ENCODE measurements at places on chromosomes 3 and 15. TPM values are rescaled to one million over a fixed set of nuclear protein-coding genes. Genes with fewer than 3 reads are reported as not detected.

The PLSCR2 gene
- not detected for total RNA-seq

- DNase-seq: no peak
- H3K36me3 ChIP-seq: no peaks in the 10 kb centered on the region
- peaks cover 2% of the 10 kb centered on the region for H3K4me1 ChIP-seq
- peaks cover 2% of the 10 kb centered on the region for H3K27me3 ChIP-seq
- peak overlapping the region; percentile 85 for H3K27ac ChIP-seq
- peak overlapping the region; percentile 89 for H3K4me3 ChIP-seq
Observed at GRCh38 chr3:53890726-53891475, 758 bp downstream of the SELENOK start.

GRCh38 chr3:55554634-55555425 lies 67.7 kb upstream of the WNT5A start:
- peak; percentile 36 for DNase-seq
- H3K4me3 ChIP-seq: peak overlapping the region; percentile 13
- no peak overlapping the region for H3K27ac ChIP-seq
- peaks cover 13% of the 10 kb centered on the region for H3K4me1 ChIP-seq
- no peaks in the 10 kb centered on the region for H3K36me3 ChIP-seq
- H3K27me3 ChIP-seq: no peaks in the 10 kb centered on the region

The CALML4 gene
- 12.5 TPM for total RNA-seq

The HCLS1 gene
- 0.86 TPM for total RNA-seq

The XCR1 gene
- total RNA-seq: not detected

The CCR8 gene
- not detected for total RNA-seq

The FETUB gene
- not detected for total RNA-seq

DNA sequence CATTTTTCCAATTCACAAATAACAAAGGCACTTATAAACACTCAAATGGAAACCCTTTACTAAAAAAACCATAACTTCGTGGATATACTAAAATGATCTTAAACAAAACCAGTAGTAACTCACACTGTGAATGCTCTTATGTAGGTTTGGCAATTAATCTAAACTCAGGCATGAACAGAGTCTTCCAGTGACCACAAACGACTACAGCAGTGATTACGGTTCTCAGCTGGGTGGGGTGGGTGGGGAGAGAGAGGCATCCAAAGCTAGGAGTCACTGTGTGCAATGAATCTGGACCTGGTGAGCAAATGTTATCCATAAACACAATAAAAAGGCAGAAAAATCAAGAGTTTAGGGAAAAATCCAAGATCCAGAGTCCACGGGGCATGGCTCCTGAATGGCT lies 21.3 kb downstream of the SLC12A8 start:
- H3K36me3 ChIP-seq: peaks cover 4% of the 10 kb centered on the region
- no peak overlapping the region for H3K4me3 ChIP-seq
- peaks cover 17% of the 10 kb centered on the region for H3K4me1 ChIP-seq
- DNase-seq: no peak
- H3K27me3 ChIP-seq: no peaks in the 10 kb centered on the region
- H3K27ac ChIP-seq: no peak overlapping the region

DNA sequence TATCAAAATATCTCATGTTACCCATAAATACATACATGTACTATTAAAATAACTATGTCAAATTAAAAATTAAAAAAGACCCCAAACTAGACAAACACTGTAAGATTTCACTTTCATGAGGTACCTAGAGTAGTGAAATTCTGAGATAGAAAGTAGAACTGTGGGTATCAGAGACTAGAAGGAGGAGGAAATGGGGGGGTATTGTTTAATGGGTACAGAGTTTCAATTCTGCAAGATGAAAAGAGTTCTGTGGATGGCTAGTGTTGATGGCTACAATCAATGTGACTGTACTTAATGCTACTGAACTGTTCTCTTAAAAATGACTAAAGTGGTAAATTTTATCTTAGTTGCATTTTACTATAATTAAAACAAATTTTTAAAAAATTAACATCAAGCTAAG lies 36.6 kb downstream of the RFX7 start:
- no peak for DNase-seq
- no peak overlapping the region for H3K4me3 ChIP-seq
- no peaks in the 10 kb centered on the region for H3K36me3 ChIP-seq
- no peak overlapping the region for H3K27ac ChIP-seq
- no peaks in the 10 kb centered on the region for H3K27me3 ChIP-seq

The WDR72 gene
- 2.1 TPM for total RNA-seq

DNA sequence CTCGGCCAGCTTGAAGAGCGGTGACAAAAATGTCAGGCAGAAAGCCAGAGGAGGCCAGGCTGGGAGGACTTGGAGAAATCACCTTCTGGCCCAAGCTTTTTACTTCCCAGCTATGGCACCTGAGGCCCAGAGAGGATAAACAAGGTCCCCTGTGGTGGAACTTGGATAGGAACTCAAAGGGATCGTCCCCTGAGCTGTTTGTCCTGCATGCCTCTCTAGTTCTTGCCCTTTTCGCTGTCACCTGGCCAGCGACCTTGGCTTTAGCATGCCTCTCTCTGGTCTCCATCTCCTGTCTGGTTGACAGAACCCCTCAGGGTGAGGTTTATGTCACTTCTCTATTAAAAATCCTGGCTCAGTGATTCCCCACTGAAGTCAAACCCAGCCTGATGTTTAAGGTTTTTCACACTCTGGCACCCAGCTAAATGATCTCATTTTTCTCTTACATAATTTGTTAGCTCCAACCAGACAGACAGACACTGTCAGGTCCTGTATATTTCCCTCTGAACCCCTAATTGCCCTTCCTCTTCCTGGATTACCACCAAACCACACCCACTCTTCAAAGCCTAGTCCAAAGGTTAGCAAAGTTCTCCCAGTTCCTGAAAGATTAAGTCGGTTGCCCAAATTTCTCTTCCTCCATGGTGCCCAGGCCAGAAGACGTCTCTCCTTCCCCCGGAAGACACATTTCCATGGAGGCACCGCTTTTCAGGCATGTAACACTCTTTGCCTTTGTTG lies 169.1 kb downstream of the FAM43A start:
- no peaks in the 10 kb centered on the region for H3K27me3 ChIP-seq
- no peaks in the 10 kb centered on the region for H3K36me3 ChIP-seq
- no peaks in the 10 kb centered on the region for H3K4me1 ChIP-seq
- no peak overlapping the region for H3K27ac ChIP-seq

The A4GNT gene
- not detected for total RNA-seq

The CLEC3B gene
- not detected for total RNA-seq

The ZNF860 gene
- total RNA-seq: 8.6 TPM

GRCh38 chr15:98684436-98684835 lies 36.1 kb downstream of the IGF1R start:
- no peak overlapping the region for H3K27ac ChIP-seq
- peaks cover 7% of the 10 kb centered on the region for H3K4me1 ChIP-seq
- no peak for DNase-seq
- H3K27me3 ChIP-seq: no peaks in the 10 kb centered on the region
- H3K36me3 ChIP-seq: no peaks in the 10 kb centered on the region

GRCh38 chr3:158420654-158421396 lies 150.2 kb upstream of the MLF1 start:
- no peaks in the 10 kb centered on the region for H3K27me3 ChIP-seq
- H3K27ac ChIP-seq: no peak overlapping the region
- no peak overlapping the region for H3K4me3 ChIP-seq
- H3K36me3 ChIP-seq: no peaks in the 10 kb centered on the region
- no peaks in the 10 kb centered on the region for H3K4me1 ChIP-seq

- no peaks in the 10 kb centered on the region for H3K27me3 ChIP-seq
- no peaks in the 10 kb centered on the region for H3K4me1 ChIP-seq
- H3K27ac ChIP-seq: no peak overlapping the region
- DNase-seq: no peak
Observed at GRCh38 chr3:171654809-171655208, 155.5 kb downstream of the PLD1 start.

The CHST13 gene
- 5.9 TPM for total RNA-seq

DNA sequence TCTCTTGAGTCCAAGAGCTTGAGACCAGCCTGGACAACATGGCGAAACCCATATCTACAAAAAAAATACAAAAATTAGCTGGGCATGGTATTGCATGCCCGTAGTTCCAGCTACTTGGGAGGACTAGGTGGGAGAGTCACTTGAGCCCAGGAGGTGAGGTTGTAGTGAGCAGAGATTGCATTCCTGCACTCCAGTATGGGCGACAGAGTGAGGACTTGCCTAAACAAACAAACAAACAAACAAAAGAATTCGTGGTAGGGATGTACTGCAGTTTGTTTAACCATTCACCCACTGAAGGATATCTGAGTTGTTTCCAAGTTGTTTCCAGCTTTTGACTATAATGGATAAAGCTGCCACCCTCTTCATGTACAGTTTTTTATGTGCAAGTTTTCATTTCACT lies 7.5 kb upstream of the NMD3 start:
- H3K27me3 ChIP-seq: no peaks in the 10 kb centered on the region
- H3K4me1 ChIP-seq: 0 out of 2 replicates have a peak, but pooled peaks cover 2% of the 10 kb centered on the region
- no peaks in the 10 kb centered on the region for H3K36me3 ChIP-seq
- H3K4me3 ChIP-seq: no peak overlapping the region
- DNase-seq: no peak

GRCh38 chr15:29937956-29938355 lies 115.7 kb upstream of the TJP1 start:
- H3K4me1 ChIP-seq: no peaks in the 10 kb centered on the region
- H3K27ac ChIP-seq: no peak overlapping the region
- H3K36me3 ChIP-seq: no peaks in the 10 kb centered on the region
- H3K27me3 ChIP-seq: no peaks in the 10 kb centered on the region
- H3K4me3 ChIP-seq: no peak overlapping the region

The GREM1 gene
- total RNA-seq: 0.57 TPM

DNA sequence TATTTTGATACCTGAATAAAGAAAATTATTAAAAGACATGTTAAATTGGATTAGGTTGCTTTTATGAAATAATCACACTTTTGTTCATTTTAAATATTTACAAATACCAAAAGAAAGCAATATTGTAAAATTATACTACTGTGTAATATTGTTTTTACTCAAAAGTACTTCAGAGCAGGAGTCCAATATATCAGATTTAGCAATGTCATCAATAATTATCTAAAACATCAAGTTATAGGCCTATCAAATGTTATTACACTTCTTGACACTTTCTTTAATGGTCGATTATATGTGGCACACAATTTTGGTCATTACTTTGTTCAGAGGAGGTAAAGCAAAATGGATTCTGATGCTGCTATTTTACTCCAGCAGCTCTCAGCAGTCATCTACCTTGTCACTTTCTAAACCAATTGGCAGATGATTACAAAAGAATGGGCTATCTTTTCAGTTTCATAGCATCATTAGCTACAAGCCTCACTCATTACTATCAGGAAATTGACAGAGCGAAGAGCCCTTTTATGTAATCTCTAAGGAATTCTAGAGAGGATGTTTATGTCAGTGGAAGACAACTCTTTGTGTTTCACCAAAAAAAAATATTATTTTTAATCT lies 318.6 kb downstream of the PLOD2 start:
- no peaks in the 10 kb centered on the region for H3K36me3 ChIP-seq
- no peak overlapping the region for H3K27ac ChIP-seq
- DNase-seq: no peak

The HRG gene
- 0.15 TPM for total RNA-seq

DNA sequence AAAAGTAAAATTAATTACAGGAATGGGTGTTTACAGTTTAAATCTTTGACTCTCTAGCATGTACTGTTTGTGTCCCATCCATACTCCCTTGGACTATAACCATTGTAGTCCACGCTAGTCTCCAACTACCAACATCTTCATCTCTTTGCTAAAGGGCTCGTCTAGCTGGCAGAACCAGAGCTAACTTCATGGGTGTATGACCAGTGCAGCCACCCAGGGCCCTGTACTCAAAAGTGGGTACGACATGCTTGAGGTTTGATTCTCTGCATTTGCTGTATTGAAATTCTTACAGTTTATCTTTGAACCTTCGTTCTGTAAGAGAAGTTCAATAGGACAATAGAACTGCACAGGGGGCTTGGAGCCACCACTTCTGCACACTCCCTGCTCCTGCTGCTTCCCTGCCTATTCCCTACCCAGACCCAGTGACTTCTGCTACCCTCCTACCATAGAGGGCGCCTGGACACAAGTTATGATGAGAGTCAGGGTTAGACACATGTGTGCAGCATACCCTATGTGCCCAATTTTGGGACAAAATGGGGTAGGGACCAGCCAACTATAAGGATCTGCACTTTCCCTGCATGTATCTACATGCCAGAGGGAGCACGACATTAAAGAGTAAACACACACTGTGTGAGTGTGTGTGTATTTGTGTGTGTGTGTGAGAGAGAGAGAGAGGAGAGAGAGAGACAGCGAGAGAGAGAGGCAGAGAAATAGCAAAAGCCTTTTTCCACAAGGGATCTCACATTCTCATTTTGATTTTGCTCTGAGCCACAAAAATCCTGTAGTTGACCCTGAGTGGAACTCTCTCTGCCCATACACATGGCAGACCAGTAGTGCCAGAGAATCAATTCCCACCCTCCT lies 59.0 kb upstream of the NECTIN3 start:
- no peaks in the 10 kb centered on the region for H3K27me3 ChIP-seq
- H3K36me3 ChIP-seq: no peaks in the 10 kb centered on the region
- no peak for DNase-seq
- H3K27ac ChIP-seq: no peak overlapping the region
- H3K4me1 ChIP-seq: no peaks in the 10 kb centered on the region

DNA sequence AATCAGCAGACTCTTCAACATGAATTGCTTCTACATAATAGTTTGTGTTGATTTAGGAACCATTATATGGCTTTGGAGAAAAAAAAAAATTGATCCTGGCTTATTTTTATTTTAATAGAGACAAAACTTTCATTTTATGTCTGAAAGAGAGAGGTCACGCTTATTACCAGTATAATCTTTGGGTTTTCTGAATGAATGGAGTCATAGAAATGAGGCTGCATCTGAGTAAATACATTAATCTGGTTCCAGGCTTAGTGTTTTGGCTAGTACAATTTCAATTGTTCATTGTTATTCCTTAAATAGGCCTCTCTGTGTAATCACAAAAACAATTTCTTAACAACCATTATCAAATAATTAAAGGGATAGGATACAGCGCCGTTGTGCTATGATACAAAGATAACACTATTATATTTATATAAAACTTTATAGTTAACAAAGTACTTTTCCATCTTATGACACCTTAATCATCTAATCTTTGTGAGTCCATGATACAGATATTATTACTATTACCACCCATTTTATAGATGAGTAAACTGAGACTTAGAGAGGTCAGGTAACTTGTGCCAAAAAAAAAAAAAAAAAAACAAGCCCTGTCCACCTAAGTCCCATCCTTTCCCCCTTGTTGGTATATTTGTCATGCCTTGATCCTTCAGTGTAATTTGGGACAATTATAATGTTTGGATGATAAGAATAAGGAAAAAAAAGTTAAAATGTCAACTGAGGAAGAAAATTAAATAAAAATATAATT lies 41.8 kb upstream of the GOLM2 start:
- no peak for DNase-seq
- no peaks in the 10 kb centered on the region for H3K27me3 ChIP-seq
- H3K36me3 ChIP-seq: no peaks in the 10 kb centered on the region

- peaks cover 13% of the 10 kb centered on the region for H3K4me1 ChIP-seq
- H3K27me3 ChIP-seq: peaks cover 65% of the 10 kb centered on the region
Observed at GRCh38 chr15:63501256-63502089, 2.9 kb upstream of the USP3 start.

The DPP8 gene
- 26.0 TPM for total RNA-seq

The GPR156 gene
- total RNA-seq: 2.1 TPM

- no peak for DNase-seq
- H3K4me3 ChIP-seq: no peak overlapping the region
- H3K27me3 ChIP-seq: no peaks in the 10 kb centered on the region
- peaks cover 21% of the 10 kb centered on the region for H3K4me1 ChIP-seq
Observed at GRCh38 chr15:90817117-90818057, 51.0 kb upstream of the FURIN start.

The CLDN18 gene
- not detected for total RNA-seq

The THRB gene
- total RNA-seq: 3.9 TPM

Measured in H1 (cell line).